ENCODE measurements at places on chromosomes 12 and 14. TPM values are rescaled to one million over a fixed set of nuclear protein-coding genes. Genes with fewer than 3 reads are reported as not detected.

TMEM116 gene
- total RNA-seq, result 2.3 TPM

STAC3 gene
- total RNA-seq, result 0.32 TPM

GALNT9 gene
- total RNA-seq, result 0.76 TPM

RIN3 gene
- total RNA-seq, result 4.1 TPM

KANSL2 gene
- 54.0 TPM for total RNA-seq

All from epithelial cell of umbilical artery (primary cell).